ENCODE measurements at places on chromosomes 1 and 21. TPM values are rescaled to one million over a fixed set of nuclear protein-coding genes. Genes with fewer than 3 reads are reported as not detected.

- H3K4me3 ChIP-seq, result no peak overlapping the region
- H3K36me3 ChIP-seq, result peaks cover 3% of the 10 kb centered on the region
- H3K4me1 ChIP-seq, result peaks cover 53% of the 10 kb centered on the region
- H3K27me3 ChIP-seq, result no peaks in the 10 kb centered on the region
- peak overlapping the region; percentile 100 for H3K27ac ChIP-seq
Measured at GRCh38 chr1:234601301-234602017, 8.5 kb downstream of the IRF2BP2 start.

GRCh38 chr1:183742355-183742754 is 62.6 kb upstream of the RGL1 start:
- no peaks in the 10 kb centered on the region for H3K4me1 ChIP-seq
- H3K27ac ChIP-seq, result no peak overlapping the region
- DNase-seq, result no peak
- H3K27me3 ChIP-seq, result no peaks in the 10 kb centered on the region
- H3K36me3 ChIP-seq, result no peaks in the 10 kb centered on the region

- H3K36me3 ChIP-seq, result no peaks in the 10 kb centered on the region
- H3K4me1 ChIP-seq, result no peaks in the 10 kb centered on the region
- no peaks in the 10 kb centered on the region for H3K27me3 ChIP-seq
- no peak overlapping the region for H3K27ac ChIP-seq
- H3K4me3 ChIP-seq, result no peak overlapping the region
Measured at GRCh38 chr1:27009601-27010197, 3.0 kb downstream of the TENT5B start.

The TRPM2 gene
- 1.4 TPM for total RNA-seq

GRCh38 chr1:2587071-2587859 is 688 bp downstream of the PRXL2B start:
- peaks cover 12% of the 10 kb centered on the region for H3K4me1 ChIP-seq
- DNase-seq, result peak; percentile 72
- no peaks in the 10 kb centered on the region for H3K36me3 ChIP-seq
- no peak overlapping the region for H3K27ac ChIP-seq
- no peaks in the 10 kb centered on the region for H3K27me3 ChIP-seq
- H3K4me3 ChIP-seq, result peak overlapping the region; percentile 61

DNA sequence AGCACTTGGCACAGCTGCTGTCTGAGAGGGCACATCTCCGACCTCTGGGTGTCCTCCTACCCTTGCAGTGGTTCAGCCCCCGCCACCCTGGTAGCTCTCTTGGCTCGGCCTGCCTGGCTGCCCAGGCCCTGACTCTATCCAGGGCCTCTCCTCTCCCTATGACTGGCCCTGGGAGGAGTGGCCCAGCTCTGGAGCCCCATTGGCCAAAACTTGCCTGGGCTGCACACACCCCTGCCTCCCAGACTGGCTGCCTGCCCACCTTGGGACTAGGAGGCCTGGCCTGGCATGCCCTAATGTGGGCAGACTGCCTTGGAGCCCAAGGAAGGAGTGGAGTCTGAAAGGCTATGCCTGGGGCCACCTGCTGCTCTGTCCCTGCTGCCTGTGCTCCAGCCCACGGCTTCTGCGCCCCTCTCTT is 33.6 kb downstream of the ACOT11 start:
- H3K4me1 ChIP-seq, result peaks cover 3% of the 10 kb centered on the region
- no peaks in the 10 kb centered on the region for H3K27me3 ChIP-seq
- H3K27ac ChIP-seq, result peak overlapping the region; percentile 77
- H3K4me3 ChIP-seq, result no peak overlapping the region

The RBP7 gene
- 4.0 TPM for total RNA-seq

DNA sequence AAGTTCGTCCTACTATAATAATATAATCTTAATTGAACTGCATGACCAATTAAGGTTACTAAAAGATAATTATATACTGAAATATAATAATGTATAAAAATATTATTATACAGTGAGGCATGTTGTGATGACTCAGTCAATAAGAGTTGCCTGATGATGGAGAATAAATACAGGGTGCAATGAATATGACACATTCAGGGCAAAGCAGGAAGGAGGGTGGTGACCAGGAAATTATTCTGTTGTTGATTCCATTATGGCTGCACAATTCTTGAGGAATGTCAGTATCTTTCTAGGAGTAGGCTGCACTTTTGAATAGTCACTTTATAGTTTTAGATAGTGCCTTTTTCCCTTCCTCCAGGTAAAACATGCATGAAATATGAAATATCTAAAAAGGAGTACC is 46.4 kb upstream of the RGS21 start:
- H3K36me3 ChIP-seq, result no peaks in the 10 kb centered on the region
- no peak for DNase-seq
- no peak overlapping the region for H3K4me3 ChIP-seq
- no peaks in the 10 kb centered on the region for H3K27me3 ChIP-seq

GRCh38 chr21:32794644-32795079 is 23.1 kb upstream of the PAXBP1 start:
- H3K27me3 ChIP-seq, result no peaks in the 10 kb centered on the region
- no peaks in the 10 kb centered on the region for H3K36me3 ChIP-seq
- DNase-seq, result no peak
- H3K4me1 ChIP-seq, result no peaks in the 10 kb centered on the region
- no peak overlapping the region for H3K27ac ChIP-seq

The PLEKHG5 gene
- 1.7 TPM for total RNA-seq

The FCRL1 gene
- total RNA-seq, result 0.24 TPM

GRCh38 chr1:178633056-178633455 is 92.0 kb upstream of the RALGPS2 start:
- H3K27me3 ChIP-seq, result no peaks in the 10 kb centered on the region
- DNase-seq, result no peak
- H3K4me3 ChIP-seq, result no peak overlapping the region
- H3K4me1 ChIP-seq, result no peaks in the 10 kb centered on the region

DNA sequence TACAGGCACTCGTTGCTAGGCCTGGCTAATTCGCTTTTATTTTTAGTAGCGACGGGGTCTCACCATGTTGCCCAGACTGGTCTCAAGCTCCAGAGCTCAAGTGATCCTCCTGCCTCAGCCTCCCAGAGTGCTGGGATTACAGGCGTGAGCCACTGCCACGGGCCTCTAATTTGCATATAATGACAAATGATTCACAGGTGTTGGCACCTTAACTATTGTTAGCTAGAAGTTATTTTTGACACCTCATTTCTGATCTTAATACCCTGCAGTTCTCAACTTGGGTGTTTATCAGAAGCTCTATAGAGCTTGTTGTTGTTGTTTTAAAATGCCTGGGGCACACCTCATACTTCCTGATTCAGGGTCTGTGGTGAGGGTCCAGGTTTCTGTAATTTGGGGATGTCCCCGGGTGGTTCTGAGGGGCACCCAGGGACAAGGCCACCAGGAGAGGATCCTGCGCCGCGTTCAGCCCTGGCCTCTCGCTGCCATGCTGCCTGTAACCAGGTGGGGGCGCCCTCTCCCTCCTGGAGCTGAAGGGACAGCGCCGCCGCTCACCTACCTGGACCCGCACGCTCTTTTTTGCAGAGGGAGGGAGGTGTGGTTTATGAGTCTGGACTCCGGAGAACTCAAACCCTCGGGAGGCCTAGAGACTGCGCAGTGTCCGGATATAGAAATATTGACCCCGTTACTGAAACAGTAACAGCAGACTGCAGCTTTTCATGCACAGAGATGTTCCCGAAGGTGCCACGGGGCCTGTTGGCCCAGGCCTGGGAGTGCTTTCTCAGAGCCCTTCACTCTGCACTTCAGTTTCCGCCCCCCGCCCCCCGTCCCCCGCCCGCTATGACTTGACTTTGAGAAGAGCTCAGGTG is 23.0 kb upstream of the NEK2 start:
- no peaks in the 10 kb centered on the region for H3K27me3 ChIP-seq
- no peak overlapping the region for H3K4me3 ChIP-seq

The SLAMF7 gene
- 1.1 TPM for total RNA-seq

DNA sequence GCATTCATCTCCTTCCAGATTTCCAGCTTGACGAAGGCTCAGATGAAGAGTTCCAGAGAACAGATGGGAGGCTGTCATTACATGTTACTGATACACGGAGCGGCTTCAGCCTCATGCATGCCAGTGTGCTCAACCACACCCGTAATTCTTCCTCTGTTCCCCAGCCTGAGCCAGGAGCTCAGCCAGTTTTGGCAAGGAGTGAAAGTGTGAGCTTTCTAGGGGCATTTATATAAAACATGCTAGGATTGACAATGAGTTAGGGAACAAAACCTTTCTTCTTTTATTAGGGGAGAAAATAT is 290.4 kb upstream of the PLXNA2 start:
- no peak overlapping the region for H3K27ac ChIP-seq
- no peak for DNase-seq
- H3K4me3 ChIP-seq, result no peak overlapping the region
- H3K27me3 ChIP-seq, result no peaks in the 10 kb centered on the region
- H3K36me3 ChIP-seq, result no peaks in the 10 kb centered on the region

DNA sequence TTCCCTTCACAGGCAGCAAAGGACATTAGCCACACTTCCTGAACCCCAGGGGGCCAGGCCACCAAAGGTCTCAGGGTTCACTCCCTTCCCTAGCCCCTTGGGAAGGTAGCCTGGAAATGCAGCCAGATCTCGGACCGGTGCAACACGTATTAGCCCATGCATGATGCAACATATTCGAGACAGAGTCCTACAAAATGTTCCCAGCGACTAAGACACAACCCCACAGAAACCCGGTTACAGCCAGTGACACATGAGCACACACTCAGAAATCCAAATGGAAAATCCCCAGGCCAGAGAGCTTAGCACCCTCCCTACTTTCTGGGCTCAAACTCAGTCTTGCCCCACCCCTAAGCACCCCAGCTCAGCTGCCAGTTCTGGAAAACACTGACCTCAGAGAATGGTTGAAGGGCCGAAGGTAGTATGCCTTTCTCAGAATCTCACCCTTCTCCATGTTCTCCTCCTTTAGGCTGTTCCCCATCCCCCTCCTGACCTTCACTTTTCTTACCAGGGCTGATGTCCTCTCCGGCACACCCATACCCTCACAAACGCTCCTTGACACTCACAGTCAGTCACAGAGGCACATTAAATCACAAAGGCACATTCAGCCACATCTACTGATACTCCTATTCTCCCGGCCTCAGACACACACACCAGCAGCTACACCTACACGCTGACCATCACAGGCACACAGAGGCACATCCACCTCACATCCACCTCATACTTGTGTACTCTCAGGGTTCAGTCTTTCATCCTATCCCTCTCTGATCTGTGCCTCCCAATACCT is at the start of gene TSPAN1:
TSPAN1 (plus strand) TSS at position 640 of the 784 bp plus-strand sequence. CDS start 6,021 bp downstream, outside the sequence.
- no peak for DNase-seq
- H3K4me1 ChIP-seq, result no peaks in the 10 kb centered on the region
- no peaks in the 10 kb centered on the region for H3K27me3 ChIP-seq
- H3K4me3 ChIP-seq, result no peak within 1 kb of the TSS

The GPR153 gene
- total RNA-seq, result 6.3 TPM

- no peaks in the 10 kb centered on the region for H3K4me1 ChIP-seq
- H3K36me3 ChIP-seq, result no peaks in the 10 kb centered on the region
- H3K4me3 ChIP-seq, result no peak overlapping the region
Measured at GRCh38 chr1:58619286-58620054, 42.4 kb upstream of the TACSTD2 start.

GRCh38 chr1:27589841-27590426 is 14.0 kb downstream of the AHDC1 start:
- no peak overlapping the region for H3K27ac ChIP-seq
- no peak overlapping the region for H3K4me3 ChIP-seq
- H3K27me3 ChIP-seq, result no peaks in the 10 kb centered on the region
- DNase-seq, result no peak
- H3K4me1 ChIP-seq, result no peaks in the 10 kb centered on the region

- H3K4me3 ChIP-seq, result no peak overlapping the region
- H3K36me3 ChIP-seq, result no peaks in the 10 kb centered on the region
- H3K4me1 ChIP-seq, result no peaks in the 10 kb centered on the region
Measured at GRCh38 chr1:33563699-33564098, 91.3 kb downstream of the ZSCAN20 start.

The GPATCH2 gene
- total RNA-seq, result 3.3 TPM

DNA sequence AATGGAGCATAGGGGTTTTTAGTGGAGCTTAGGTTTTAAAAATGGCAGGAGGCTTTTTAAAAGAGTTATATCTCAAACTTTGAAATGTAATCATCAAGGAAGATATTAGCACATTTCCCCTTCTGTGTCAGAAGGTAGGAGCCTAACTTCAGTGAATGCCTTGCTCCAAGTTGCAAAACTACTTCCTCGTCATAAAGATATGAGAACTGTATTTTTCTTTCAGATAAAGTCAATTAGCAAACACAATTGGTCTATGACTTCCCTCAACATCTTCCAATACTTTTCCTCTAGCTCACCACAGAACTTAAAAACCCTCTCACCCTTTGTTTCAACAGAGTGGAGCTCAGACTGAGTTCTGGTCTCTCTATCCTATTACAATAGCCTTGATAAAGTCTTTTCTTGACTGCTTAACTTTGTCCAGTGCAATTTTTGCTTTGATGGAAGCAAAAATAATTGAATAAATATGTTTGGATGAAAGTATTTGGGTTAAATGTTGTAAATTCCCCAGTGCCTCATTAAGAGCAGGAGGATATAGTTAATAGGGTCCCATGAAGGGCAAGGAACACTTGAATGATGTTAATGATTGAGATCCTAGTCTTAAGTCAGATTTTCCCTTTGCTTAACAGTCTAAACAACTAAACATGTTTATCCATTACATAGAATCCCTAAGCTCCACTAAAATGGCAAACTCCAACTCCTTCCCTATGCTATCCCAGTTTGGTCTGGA is 58.9 kb downstream of the TNFSF18 start:
- H3K27ac ChIP-seq, result no peak overlapping the region
- H3K36me3 ChIP-seq, result no peaks in the 10 kb centered on the region
- DNase-seq, result no peak
- no peak overlapping the region for H3K4me3 ChIP-seq
- H3K4me1 ChIP-seq, result no peaks in the 10 kb centered on the region

GRCh38 chr1:53765657-53766056 is 26.7 kb upstream of the GLIS1 start:
- no peak overlapping the region for H3K4me3 ChIP-seq
- no peak for DNase-seq
- no peak overlapping the region for H3K27ac ChIP-seq
- no peaks in the 10 kb centered on the region for H3K4me1 ChIP-seq

GRCh38 chr1:154944401-154945159 is 8.1 kb upstream of the PMVK start:
- no peaks in the 10 kb centered on the region for H3K27me3 ChIP-seq
- DNase-seq, result peak; percentile 50
- H3K36me3 ChIP-seq, result peaks cover 7% of the 10 kb centered on the region
- H3K4me3 ChIP-seq, result no peak overlapping the region
- H3K4me1 ChIP-seq, result peaks cover 19% of the 10 kb centered on the region

The CYP4A22 gene
- total RNA-seq, result 35.9 TPM

The TNFRSF18 gene
- total RNA-seq, result not detected

The NBPF4 gene
- not detected for total RNA-seq

The SYNC gene
- total RNA-seq, result 0.49 TPM

- H3K27me3 ChIP-seq, result no peaks in the 10 kb centered on the region
- H3K4me1 ChIP-seq, result no peaks in the 10 kb centered on the region
- DNase-seq, result no peak
- no peak overlapping the region for H3K27ac ChIP-seq
- H3K4me3 ChIP-seq, result no peak overlapping the region
- H3K36me3 ChIP-seq, result no peaks in the 10 kb centered on the region
Measured at GRCh38 chr1:241161188-241161689, 195.8 kb downstream of the RGS7 start.

- H3K36me3 ChIP-seq, result no peaks in the 10 kb centered on the region
- no peak overlapping the region for H3K27ac ChIP-seq
- no peaks in the 10 kb centered on the region for H3K4me1 ChIP-seq
- DNase-seq, result no peak
Measured at GRCh38 chr1:248288391-248288790, 10.6 kb upstream of the OR2T33 start.
